Activated CD8-positive, alpha-beta T cell treated with anti-CD3 and anti-CD28 coated beads for 36 hours (primary cell): ENCODE measurements at places on chromosomes 11 and 22. TPM values are rescaled to one million over a fixed set of nuclear protein-coding genes. Genes with fewer than 3 reads are reported as not detected.

The FAT3 gene
- total RNA-seq = not detected

GRCh38 chr22:35804421-35804820, 86.7 kb downstream of the APOL5 start:
- H3K27me3 ChIP-seq = no peaks in the 10 kb centered on the region
- no peak overlapping the region for H3K27ac ChIP-seq
- no peaks in the 10 kb centered on the region for H3K4me1 ChIP-seq
- no peak overlapping the region for H3K4me3 ChIP-seq

GRCh38 chr11:624705-625635, at the start of gene CDHR5:
CDHR5 (minus strand) TSS chr11:624955; CDS start chr11:624902, 53 bp downstream.
- H3K36me3 ChIP-seq = peaks cover 4% of the 10 kb centered on the region
- no peak within 1 kb of the TSS for H3K27ac ChIP-seq
- no peak for DNase-seq
- peaks cover 22% of the 10 kb centered on the region for H3K4me1 ChIP-seq
- H3K27me3 ChIP-seq = peaks cover 21% of the 10 kb centered on the region
- no peak within 1 kb of the TSS for H3K4me3 ChIP-seq

GRCh38 chr11:110518809-110519514, 89.2 kb downstream of the FDX1 start:
- no peak overlapping the region for H3K4me3 ChIP-seq
- DNase-seq = no peak
- H3K27me3 ChIP-seq = no peaks in the 10 kb centered on the region
- peaks cover 11% of the 10 kb centered on the region for H3K4me1 ChIP-seq
- no peaks in the 10 kb centered on the region for H3K36me3 ChIP-seq

DNA sequence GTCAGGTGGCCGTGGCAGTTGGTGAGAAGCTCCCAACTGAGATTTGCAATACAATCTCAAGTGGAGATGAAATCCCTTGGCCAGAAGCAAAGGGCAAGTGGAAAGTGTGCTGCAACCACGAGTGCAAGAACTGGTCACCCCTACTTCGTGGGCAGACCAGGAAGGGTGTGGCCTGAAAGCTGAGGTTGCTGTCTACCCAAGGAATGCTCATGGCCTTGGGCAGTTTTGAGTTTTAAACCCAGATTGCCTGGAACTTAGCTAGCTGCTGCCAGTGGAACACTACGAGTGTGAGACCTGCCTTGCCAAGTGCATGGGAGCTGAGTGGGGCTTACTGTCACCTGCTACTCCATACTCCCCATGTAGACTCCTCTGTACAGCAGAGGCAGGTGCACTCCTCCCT, 113.3 kb upstream of the FAT3 start:
- H3K36me3 ChIP-seq = no peaks in the 10 kb centered on the region
- H3K4me3 ChIP-seq = no peak overlapping the region
- DNase-seq = no peak
- no peaks in the 10 kb centered on the region for H3K4me1 ChIP-seq
- no peaks in the 10 kb centered on the region for H3K27me3 ChIP-seq

DNA sequence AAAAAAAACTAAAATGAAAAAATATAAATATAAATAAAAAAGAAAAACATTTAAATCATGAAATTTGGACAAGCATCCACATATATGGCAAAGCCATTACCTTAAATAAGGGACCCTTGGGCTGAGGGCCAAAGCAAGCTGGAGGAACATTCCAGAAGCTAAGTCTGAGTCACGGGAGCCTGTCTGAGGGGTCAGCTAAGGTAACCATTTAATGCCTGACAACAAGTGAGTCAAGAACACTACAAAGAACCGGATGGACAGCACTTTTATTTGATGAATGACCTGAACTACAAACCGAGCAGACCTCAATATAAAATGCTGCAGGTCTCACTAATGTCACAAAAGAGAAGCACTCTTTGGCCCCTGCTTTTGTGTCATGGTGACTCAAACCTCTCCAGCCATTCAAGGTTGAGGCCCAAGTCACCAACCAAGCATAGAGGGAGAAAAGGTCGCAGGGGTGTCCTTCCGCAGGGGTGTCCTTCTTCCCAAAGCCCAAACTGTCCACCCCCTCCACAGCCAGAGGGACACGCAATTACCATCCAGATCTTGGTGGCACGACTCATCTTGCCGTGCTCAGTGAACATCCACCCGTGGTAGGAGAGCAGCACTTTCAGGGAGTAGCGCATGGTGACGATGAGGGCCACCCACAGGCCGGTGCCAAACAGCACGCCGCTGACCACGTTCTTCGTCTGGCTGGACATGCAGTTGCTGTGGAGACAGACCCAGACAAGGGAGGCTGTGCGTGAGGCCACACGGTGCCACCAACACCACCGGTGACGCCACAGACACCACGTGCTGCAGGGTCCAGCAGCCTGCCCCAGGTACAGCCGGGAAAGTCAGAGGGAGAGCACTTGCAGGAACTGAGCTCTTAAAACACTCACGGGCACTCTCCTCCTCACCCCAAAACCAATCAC, 34.5 kb downstream of the CPT1A start:
- H3K27ac ChIP-seq = no peak overlapping the region
- H3K4me1 ChIP-seq = no peaks in the 10 kb centered on the region
- H3K36me3 ChIP-seq = no peaks in the 10 kb centered on the region
- no peaks in the 10 kb centered on the region for H3K27me3 ChIP-seq

GRCh38 chr11:62854013-62854824, 14.8 kb upstream of the WDR74 start:
- peaks cover 48% of the 10 kb centered on the region for H3K4me1 ChIP-seq
- no peak for DNase-seq
- H3K4me3 ChIP-seq = peak overlapping the region; percentile 95
- peaks cover 70% of the 10 kb centered on the region for H3K36me3 ChIP-seq

GRCh38 chr11:9850224-9850895, 186.5 kb downstream of the SWAP70 start:
- H3K4me1 ChIP-seq = no peaks in the 10 kb centered on the region
- no peak overlapping the region for H3K4me3 ChIP-seq
- no peak overlapping the region for H3K27ac ChIP-seq
- peaks cover 5% of the 10 kb centered on the region for H3K36me3 ChIP-seq
- no peaks in the 10 kb centered on the region for H3K27me3 ChIP-seq

The FZD4 gene
- total RNA-seq = 0.16 TPM

DNA sequence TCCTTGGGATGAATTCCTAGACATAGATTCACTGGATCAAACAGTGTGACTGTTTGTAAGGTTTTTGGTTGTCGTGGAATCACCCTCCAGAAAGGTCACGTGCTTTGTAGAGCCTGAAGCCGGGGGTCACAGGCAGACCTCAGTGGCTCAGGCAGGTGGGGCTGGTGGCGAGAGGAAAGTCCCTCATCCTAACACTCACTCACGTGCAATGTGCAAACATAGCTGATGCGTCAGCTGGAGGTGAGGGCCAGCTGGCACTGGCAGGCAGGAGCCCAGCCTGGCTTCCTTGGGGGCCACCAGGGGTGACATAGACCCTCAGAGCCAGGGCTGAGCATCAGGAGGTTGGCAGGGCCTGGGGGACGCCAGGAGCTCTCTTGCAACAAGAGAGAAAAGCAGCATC, 90.0 kb downstream of the ARHGAP8 start:
- H3K4me1 ChIP-seq = no peaks in the 10 kb centered on the region
- H3K4me3 ChIP-seq = no peak overlapping the region
- DNase-seq = no peak

- peaks cover 19% of the 10 kb centered on the region for H3K27me3 ChIP-seq
- peak overlapping the region; percentile 85 for H3K27ac ChIP-seq
- H3K36me3 ChIP-seq = no peaks in the 10 kb centered on the region
- no peak for DNase-seq
Measured at GRCh38 chr11:61756147-61756451, 3.7 kb downstream of the MYRF start.

DNA sequence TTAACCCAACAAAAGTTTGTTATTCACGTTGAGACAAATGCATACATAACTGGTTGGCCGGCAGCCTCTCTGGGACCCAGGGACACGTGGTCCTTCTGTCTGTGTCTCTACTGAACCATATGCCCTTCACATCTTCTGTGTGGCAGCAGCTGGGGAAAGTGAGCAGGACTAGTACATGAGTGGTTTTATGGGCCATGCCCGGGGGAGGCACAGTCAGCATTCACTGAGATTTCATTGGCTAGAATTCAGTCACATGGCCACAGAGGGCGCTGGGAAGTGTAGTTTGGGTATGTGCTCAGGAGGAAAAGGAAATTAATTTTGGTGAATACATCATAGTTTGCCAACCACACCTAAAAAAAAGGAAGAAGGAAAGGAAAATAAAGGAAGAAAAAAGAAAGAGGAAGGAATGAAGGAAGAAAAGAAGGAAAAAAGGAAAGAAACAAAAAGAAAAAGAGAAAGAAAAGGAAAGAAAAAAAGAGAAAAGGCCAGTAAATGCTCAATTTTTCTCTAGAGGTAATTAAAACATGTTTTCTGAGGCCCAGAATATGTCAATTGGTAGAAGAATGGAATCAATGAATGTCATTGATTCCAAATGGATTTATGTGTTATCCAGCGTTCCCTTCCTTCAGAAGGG, 55.9 kb upstream of the KIRREL3 start:
- no peak overlapping the region for H3K27ac ChIP-seq
- H3K4me1 ChIP-seq = no peaks in the 10 kb centered on the region
- H3K4me3 ChIP-seq = no peak overlapping the region

GRCh38 chr11:68663482-68664010, 20.8 kb upstream of the GAL start:
- no peak for DNase-seq
- no peaks in the 10 kb centered on the region for H3K36me3 ChIP-seq
- peaks cover 6% of the 10 kb centered on the region for H3K27me3 ChIP-seq
- no peak overlapping the region for H3K27ac ChIP-seq
- no peak overlapping the region for H3K4me3 ChIP-seq

DNA sequence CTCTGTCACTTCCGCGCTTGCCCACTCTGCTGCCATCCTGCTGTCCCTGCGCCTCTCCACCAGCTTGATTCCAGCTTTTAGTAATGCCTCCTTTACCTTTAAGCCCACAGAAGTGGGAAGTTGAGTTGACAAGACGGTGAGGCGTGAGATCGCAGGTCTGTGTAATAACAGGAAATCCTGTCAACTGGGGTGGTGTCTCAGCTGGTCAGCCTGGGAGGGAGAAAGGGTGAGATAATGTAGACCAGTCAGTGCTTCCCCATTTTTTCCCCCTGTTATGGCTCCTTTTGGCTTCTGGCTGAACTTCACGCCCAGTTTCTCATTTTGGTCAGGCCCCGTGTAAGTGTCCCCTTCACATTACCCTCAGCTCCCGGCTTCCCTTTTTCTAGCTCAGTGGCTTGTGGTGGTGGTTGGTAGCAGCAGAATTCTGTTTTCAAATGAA, 98.9 kb downstream of the TRAF6 start:
- peak; percentile 24 for DNase-seq
- no peak overlapping the region for H3K4me3 ChIP-seq

- H3K27me3 ChIP-seq = peaks cover 9% of the 10 kb centered on the region
- H3K4me1 ChIP-seq = no peaks in the 10 kb centered on the region
- H3K27ac ChIP-seq = no peak overlapping the region
- H3K4me3 ChIP-seq = no peak overlapping the region
- no peak for DNase-seq
Measured at GRCh38 chr22:28514321-28514821, 165.3 kb downstream of the TTC28 start.

GRCh38 chr22:17875156-17875555, 100.9 kb upstream of the BID start:
- DNase-seq = no peak
- H3K4me3 ChIP-seq = no peak overlapping the region
- no peaks in the 10 kb centered on the region for H3K4me1 ChIP-seq
- H3K36me3 ChIP-seq = peaks cover 1% of the 10 kb centered on the region
- no peak overlapping the region for H3K27ac ChIP-seq

DNA sequence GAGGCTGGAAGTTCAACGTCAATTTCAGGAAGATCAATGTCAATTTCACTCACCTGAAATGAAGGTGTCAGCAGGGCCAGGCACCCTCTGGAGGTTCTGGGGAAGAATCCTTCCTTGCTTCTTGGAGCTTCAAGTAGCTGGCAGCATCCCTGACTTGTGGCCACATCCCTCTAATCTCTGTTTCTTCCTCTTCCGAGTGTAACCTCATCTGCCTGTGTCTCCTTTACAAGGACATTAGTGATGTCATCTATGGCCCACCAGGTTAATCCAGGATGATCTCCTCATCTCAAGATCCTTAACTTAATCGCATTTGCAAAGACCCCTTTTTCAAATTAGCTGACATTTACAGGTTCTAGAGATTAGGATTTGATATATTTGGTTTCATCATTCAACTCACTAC, 240.8 kb upstream of the MTNR1B start:
- no peaks in the 10 kb centered on the region for H3K36me3 ChIP-seq
- no peaks in the 10 kb centered on the region for H3K4me1 ChIP-seq

- peaks cover 7% of the 10 kb centered on the region for H3K27me3 ChIP-seq
- H3K4me3 ChIP-seq = no peak overlapping the region
- H3K4me1 ChIP-seq = peaks cover 3% of the 10 kb centered on the region
- no peak overlapping the region for H3K27ac ChIP-seq
- no peaks in the 10 kb centered on the region for H3K36me3 ChIP-seq
Measured at GRCh38 chr11:93295921-93296575, 34.5 kb upstream of the DEUP1 start.

DNA sequence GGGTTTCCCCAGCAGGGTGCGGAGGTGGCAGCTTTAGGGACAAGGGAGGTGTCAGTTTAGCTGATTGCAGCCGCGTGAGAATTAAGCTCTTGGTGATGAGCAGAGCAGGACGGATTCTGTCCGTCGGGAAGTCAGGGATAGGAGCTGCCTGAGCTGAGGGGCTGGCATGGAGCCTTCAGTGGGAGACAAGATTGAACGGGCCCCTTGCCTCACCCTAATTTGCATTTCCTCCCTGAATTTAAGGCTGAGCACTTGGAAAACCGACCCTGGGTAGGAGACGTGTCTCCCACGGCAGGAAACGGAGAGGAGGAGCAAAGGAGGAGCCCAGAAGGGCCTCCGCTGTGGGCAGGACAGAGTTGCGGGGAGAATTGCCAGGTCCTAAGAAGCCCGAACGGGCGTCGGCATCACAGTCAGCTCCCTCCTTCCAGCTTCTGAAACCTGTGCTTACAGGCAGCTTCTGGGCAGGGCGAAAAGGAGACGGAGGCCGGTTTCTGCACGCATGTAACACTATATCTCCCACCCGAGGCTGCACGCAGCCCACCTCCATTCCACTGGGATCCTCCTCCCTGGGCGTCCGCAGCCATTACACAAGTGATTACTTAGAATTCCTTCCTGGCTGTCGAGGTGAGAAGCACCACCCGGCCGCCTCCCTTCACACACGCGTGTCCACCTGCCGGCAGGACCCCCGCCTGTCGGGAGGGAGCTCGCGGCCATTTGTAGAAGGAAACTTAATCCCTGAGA, 345.8 kb downstream of the BRD1 start:
- peaks cover 6% of the 10 kb centered on the region for H3K4me1 ChIP-seq
- no peak for DNase-seq
- H3K36me3 ChIP-seq = no peaks in the 10 kb centered on the region

- H3K36me3 ChIP-seq = no peaks in the 10 kb centered on the region
- peak; percentile 76 for DNase-seq
- H3K27ac ChIP-seq = no peak overlapping the region
- peaks cover 31% of the 10 kb centered on the region for H3K4me1 ChIP-seq
Measured at GRCh38 chr11:128686745-128687177, 7.1 kb upstream of the FLI1 start.
